ENCODE measurements at places on chromosomes 4 and X.

DNA sequence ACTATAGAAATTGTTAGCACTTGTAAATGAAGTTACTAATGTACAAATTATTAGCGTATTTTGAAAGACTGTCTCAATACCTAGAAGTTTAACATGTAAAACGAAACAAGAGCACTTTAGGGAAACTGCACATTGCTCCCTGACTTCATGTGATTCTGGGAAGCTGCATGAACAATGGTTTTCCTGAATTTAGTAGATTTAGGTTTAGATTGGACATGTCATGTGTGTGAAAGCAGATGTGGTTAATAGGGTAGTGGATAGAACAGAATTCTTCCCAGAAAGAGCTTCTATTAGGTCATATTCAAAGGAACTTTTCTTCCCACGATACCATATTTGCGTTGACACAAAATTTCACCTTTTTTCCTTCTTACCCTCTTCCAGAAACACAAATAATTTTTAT lies 14.9 kb upstream of the CXCL8 start:
- DNase-seq: no peak

GRCh38 chr4:8028884-8029568 lies 89.4 kb upstream of the AFAP1 start:
- DNase-seq: no peak

GRCh38 chr4:3401436-3402171 lies 40.2 kb upstream of the HGFAC start:
- peak; percentile 27 for DNase-seq

GRCh38 chrX:47182106-47182700 lies 11.4 kb upstream of the UBA1 start:
- DNase-seq: no peak

DNA sequence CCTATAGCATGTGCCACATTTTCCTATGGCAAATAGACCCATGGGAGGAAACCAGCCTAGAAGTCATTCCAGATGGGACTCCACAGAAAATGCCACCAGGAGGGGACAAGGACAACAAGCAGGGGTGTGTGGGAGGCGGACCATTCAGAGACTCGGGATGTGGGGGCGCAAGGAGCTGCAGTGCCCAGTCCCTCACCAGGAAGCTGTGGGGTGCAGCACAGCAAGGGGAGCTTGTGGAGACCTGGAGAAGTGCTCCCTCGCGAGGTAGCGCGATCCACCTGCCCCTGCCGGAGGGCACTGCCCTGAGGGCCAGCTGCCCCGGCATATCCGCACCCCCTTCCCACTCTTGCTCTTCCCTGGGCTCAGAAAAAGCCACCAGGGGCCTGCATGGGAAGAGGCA lies 45.5 kb upstream of the C4orf50 start:
- no peak for DNase-seq

DNA sequence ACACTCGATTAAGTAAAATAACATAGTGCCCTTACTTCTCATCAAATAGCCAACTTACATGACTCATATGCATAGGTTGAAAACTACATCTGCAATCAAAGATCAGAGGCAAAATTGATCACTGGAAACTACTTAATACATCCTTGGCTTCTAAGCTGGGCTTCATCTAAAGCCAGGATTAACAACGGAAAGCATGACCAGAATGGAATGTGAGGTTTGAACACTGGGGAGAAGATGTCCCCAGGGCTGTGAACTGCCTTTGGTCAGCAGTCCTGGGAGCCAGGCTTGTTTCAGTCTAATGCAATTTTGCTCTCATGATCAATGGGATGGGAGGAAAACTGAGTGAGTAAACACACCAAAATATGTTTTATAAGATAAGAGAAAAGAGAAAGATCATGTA lies 192.5 kb upstream of the TTC29 start:
- no peak for DNase-seq

GRCh38 chr4:17690898-17691297 lies 76.5 kb downstream of the MED28 start:
- DNase-seq: no peak

DNA sequence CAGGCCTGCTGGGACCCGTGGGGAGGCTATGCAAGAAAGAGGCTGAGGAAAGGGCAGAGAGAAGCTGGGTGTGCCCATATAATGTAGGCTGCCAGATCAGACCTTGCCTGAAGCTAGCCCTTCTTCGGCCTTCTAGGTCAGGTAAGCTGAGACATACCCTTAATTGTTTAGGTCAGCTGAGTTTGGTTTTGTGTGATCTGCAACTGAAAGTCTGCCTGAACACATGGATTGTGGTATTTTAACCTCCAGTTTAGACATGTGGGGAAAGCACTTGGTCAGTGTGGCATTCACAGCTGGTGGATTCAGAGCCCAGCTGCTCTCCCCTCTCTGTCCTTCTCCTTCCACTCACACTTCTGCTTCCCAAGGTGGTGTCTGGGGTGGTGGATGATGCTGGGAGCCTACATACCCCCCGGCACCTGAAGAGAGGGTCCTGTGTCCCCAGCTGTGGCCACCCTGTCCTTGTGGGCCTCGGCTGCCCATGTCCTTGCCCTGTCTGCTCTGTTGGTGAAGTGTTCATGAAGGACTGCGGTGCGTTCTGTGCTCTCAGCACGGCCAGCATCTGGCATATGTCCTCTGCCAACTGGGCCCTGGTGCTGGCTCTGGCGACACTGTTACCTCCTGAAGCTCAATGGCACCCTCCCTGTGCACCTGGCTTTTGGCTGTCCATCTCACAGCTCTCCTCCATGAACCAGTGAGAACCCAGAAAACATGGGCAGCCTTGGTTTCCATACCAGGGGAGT lies 82.1 kb downstream of the NAT8L start:
- DNase-seq: no peak

GRCh38 chr4:185793716-185794115 lies 18.3 kb downstream of the SORBS2 start:
- no peak for DNase-seq

DNA sequence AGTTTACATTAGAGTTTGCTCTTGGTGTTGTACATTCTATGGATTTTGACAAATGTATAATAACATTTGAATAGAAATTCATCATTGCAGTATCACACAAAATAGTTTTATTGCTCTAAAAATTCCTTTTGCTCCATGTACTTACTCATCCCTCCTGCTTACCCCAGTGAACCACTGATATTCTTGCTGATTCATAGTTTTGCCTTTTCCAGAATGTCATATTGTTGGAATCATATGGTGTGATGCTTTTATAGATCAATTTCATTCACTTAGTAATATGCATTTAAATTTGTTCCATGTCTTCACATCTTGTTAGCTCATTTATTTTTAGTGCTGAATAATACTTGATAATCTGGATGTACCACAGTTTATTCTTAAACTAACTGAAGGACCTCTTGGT lies 1593.2 kb downstream of the C4orf33 start:
- DNase-seq: no peak

- DNase-seq: no peak
These were observed 209.3 kb downstream of the CHIC2 start for GRCh38 chr4:53854991-53855568.

GRCh38 chrX:68672581-68673318 lies 25.3 kb downstream of the STARD8 start:
- no peak for DNase-seq

GRCh38 chrX:34877436-34877835 lies 65.2 kb upstream of the FAM47B start:
- DNase-seq: no peak

GRCh38 chrX:118114971-118115370 lies 1.6 kb downstream of the KLHL13 start:
- no peak for DNase-seq

- DNase-seq: no peak
These were observed 146.0 kb upstream of the GPC4 start for GRCh38 chrX:133561251-133561650.

GRCh38 chr4:118981171-118981838 lies 92.7 kb downstream of the SYNPO2 start:
- no peak for DNase-seq

- DNase-seq: no peak
These were observed 219.0 kb upstream of the CPEB2 start for GRCh38 chr4:14783011-14783877.

DNA sequence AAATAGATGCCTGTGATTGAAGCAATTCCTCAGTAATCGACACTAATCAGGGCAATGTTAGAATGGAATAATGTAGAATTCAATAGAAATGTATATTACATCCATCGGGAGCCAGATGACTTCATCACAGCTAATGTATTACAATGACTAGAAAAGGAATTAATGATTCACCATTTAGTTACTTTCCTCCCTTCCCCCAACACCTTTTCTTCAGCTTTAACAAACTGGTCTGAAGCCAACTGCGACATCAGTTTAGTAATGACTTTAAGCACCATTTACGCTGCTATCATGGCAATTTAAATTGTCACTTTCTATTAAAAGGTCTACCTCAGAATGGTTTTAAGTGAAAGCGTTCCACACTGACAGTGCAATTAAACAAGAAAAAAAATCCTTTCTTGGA lies 45.1 kb downstream of the SUPT20HL2 start:
- DNase-seq: no peak

Measured in ureter (tissue), 1 donor.